ENCODE measurements at places on chromosomes 1 and 21.

DNA sequence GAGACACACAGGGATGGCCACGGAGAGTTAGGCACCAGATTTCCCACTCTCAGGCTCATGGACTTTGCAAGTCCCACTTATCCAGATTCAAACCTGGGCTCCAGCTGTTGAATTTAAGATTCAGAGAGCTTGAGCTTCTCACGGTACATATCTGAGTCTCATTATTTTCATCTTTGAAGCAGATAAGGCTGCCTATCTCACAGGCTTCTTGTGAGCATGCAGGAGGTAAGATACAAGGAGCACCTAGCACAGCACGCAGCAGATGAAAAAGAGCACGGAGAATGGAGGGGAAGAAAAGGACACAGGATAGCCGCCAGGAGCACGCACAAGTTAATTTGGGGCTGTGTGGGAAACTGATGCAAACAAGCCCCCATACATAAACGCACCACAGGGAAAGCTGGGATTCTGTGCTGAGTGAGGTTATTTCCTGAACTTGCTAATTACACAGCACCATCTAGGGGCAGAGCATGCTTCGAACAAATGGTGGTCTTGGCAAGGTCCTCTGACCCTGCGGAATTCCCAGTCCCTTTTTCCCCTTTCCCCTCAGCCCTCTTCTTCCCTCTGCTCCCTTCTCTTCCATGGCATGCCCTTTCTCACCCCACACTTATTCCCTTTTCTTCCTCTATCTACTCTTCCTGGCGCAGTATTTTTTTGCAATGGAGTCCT, 134.7 kb upstream of the VANGL1 start:
- H3K27me3 ChIP-seq, result no peaks in the 10 kb centered on the region
- H3K4me3 ChIP-seq, result no peak overlapping the region
- no peak overlapping the region for H3K27ac ChIP-seq

- DNase-seq, result no peak
- H3K27me3 ChIP-seq, result no peaks in the 10 kb centered on the region
- no peak overlapping the region for H3K4me3 ChIP-seq
Measured at GRCh38 chr1:148160343-148161052, 8.4 kb upstream of the NBPF11 start.

- peak overlapping the region; percentile 74 for H3K27ac ChIP-seq
- H3K4me1 ChIP-seq, result peaks cover 6% of the 10 kb centered on the region
- peak; percentile 85 for DNase-seq
- no peaks in the 10 kb centered on the region for H3K36me3 ChIP-seq
Measured at GRCh38 chr1:154999571-155000410, 2.8 kb upstream of the ZBTB7B start.

DNA sequence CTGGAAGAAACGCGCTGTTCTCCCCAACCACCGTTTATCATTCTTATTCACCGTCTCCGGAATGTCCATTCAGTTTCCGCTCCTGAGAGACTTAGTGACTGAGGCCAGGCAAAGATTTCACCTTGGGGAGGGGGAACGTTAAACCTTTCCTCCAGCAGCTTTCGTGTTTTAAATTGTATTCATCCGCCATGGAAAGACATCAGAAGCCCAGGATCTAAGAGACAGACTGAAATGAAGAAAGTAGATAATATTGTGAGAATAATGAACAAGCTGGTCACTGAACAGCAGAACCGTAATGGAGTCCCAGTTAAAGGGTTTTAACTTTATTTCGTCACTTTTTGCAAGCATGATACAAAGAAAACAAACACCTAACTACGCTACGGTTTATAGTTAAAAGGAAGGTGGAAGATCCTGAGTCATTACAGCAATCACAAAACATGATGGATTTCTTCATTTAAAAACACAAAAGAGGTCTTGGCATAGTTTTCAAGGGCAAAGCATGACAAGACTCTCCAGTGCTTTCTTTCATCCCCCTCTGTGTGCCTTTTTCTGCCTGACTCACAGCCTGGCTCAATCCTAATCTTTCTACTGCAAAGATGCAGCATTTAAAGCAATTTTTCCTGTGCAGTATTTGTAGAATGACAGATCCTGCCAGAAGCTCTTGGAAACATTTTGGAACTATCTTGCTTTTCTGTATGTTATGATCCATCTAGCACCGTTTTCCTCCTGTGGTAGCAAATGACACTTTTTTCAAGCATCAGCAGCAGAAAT, 722 bp upstream of the SLC19A2 start:
- peak; percentile 29 for DNase-seq
- H3K27ac ChIP-seq, result peak overlapping the region; percentile 85
- no peaks in the 10 kb centered on the region for H3K27me3 ChIP-seq
- H3K4me3 ChIP-seq, result peak overlapping the region; percentile 64
- peaks cover 2% of the 10 kb centered on the region for H3K4me1 ChIP-seq

DNA sequence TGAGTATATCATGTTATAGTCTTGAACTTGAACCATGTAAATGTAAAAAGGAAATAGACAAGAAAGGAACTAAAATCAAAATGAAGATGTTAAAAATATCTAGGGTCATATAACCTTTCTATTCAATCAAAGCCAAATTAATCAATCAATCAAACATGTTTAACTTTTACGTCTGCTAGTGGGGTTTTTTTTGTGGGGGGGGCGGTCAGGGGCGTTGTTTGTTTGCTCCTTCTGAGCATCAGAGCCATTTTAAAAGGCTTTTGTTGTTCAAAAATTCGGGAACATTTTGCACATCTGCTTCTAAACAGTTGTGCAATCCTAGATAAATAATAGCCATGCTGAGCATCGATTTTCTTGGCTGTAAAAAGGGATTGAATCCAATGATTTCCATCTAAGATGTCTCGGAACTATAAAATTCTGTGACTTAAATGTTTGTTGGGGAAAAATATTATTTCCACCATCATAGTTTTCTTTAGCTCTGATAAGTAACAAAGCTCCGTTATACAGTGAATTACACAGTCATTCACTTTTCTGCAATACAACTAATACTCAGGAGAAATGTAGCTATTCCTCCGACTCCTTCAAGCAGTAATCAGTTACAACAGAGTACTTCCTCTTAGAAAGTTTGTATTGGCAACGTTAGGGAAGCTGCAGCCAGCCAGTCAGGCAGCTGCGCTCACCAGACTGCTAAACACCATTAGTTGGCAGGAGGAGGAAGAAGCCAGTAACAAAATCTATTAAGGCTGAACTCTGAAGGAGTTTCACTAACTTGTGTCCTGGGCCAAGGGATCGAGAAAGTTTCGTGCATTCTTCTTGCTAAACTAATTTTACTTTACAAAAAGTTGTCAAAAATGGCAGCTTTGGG, 2.2 kb downstream of the SPATA6 start:
- no peaks in the 10 kb centered on the region for H3K36me3 ChIP-seq
- no peak overlapping the region for H3K4me3 ChIP-seq
- peaks cover 8% of the 10 kb centered on the region for H3K4me1 ChIP-seq
- peak; percentile 11 for DNase-seq
- H3K27me3 ChIP-seq, result no peaks in the 10 kb centered on the region

DNA sequence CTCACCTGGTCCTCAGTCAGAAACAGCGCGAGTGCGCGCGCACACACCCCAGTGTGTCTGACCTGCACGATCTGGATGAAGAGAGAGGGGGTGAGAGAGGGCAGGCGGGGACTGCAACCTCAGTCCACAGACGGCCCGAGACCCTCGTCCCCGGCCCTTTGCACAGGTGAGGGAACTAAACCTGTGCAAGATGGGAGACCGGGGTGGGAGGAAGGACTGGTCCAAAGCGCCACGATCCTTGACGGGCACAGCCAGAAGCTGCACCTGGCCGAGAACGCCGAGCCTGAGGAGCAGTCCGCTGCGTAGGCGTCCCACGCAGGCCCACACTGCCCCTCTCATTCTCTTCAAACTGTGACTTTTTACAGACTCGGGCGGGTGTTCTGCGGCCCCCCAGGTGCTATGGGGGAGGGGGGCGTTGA, 519 bp upstream of the IQCC start:
- no peaks in the 10 kb centered on the region for H3K36me3 ChIP-seq
- H3K4me3 ChIP-seq, result no peak overlapping the region
- H3K27me3 ChIP-seq, result no peaks in the 10 kb centered on the region
- peaks cover 8% of the 10 kb centered on the region for H3K4me1 ChIP-seq

DNA sequence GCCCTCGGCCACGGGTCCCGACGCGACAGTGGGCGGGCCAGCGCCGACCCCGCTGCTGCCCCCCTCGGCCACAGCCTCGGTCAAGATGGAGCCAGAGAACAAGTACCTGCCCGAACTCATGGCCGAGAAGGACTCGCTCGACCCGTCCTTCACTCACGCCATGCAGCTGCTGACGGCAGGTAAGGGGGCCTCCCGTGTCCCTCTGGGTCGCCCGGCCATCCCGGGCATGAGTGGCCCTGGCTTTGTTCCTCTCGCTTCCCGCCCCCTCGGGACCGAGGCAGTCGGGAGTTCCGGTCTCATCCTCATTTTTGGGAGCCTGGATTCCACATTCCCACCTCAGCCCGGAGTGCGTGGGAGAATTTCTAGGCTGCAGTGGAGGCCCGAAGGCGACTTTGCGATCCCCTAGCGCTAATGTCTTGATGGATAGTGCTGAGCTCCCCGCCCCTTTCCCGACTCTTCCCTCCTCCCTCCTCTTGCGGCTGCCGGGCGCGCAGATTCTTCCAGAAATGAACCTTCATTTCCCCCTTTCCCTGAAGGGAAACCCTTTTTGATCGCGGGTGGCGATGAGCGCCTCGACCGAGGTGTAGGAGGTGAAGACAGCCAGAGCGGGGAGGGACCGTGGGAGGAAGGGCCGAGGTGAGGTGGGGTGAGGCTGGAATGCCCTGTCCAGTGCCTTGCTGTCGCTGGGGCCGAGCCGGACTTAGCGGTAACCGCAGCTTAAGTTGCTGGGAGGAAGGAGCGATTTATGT, 705 bp downstream of the KHDRBS1 start:
- DNase-seq, result peak; percentile 51
- H3K4me1 ChIP-seq, result peaks cover 3% of the 10 kb centered on the region
- peak overlapping the region; percentile 96 for H3K27ac ChIP-seq
- H3K4me3 ChIP-seq, result peak overlapping the region; percentile 100

DNA sequence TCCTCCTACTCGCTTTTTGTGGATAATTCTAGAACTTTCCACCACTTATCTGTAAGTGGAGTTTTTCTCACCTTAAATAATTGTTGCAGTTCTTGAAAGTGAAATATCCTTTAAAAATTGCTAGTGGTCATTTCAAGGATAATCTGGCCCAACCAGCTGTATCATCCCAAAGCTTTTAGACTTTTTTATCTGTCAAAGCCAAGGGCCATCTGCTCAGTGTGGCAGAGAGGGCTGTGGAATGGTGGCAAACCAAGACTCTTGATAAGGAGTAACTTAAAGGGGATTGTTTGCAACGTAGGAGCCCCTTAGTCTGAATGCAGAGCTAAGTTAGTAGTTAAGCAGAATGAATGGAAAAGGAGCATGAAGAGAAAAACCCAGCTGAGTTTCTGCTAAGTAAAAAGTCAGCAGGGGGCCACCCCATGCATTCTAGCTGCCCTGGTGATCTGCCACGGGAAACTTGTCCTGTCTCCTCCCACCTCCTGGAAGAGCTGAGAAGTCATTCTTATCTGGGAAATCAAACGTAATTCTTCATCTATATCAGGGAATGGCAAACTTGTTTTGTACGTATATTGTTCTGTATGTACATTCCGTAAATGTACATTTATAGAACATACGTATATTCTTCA, 169.3 kb downstream of the PRDM2 start:
- no peaks in the 10 kb centered on the region for H3K4me1 ChIP-seq
- H3K27me3 ChIP-seq, result no peaks in the 10 kb centered on the region
- peak; percentile 3 for DNase-seq
- H3K27ac ChIP-seq, result no peak overlapping the region
- no peak overlapping the region for H3K4me3 ChIP-seq

DNA sequence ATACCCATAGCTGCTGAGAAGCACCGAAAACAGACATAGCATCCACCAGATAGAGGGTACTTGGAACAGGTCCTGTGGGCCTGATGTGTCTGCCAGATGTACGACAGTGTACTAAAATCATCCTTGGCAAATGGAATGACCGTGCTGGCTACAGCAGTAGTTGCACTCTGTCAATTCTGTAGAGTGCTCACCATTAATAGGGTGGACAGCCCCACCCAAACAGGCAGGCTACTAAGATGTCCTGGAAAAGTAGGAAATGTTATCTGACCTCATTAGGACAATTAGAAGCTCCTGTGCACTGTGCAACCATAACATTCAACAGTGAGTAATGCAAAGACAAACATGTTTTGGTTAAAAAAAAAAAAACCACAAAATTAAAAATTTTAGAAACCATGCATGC, 106.2 kb downstream of the PTPN14 start:
- no peak overlapping the region for H3K4me3 ChIP-seq
- H3K4me1 ChIP-seq, result peaks cover 21% of the 10 kb centered on the region
- no peaks in the 10 kb centered on the region for H3K36me3 ChIP-seq
- no peak for DNase-seq

- H3K36me3 ChIP-seq, result no peaks in the 10 kb centered on the region
- no peak overlapping the region for H3K27ac ChIP-seq
- DNase-seq, result no peak
- H3K4me3 ChIP-seq, result no peak overlapping the region
- H3K27me3 ChIP-seq, result no peaks in the 10 kb centered on the region
- H3K4me1 ChIP-seq, result no peaks in the 10 kb centered on the region
Measured at GRCh38 chr1:7329868-7330615, 441.1 kb upstream of the VAMP3 start.

DNA sequence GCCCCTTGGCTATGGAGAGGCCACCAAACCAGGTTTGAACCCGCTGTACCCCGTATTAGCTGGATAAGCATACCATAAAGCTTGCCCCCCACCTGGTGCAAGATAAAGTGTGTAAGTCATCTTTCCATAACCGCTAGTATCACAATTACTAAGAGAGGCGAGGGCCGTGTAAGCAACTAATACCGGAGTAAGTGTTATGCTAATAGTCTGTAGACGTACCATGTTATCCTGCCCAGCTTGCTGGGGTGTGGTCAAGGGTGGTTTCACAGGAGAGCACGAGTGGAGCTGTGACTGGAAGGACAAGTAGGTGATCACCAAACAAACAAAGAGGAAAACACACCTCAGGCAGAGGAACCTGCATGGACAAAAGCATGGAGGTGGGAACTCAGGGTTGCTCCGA, 3.6 kb upstream of the TNFRSF1B start:
- no peak overlapping the region for H3K27ac ChIP-seq
- DNase-seq, result no peak
- no peak overlapping the region for H3K4me3 ChIP-seq
- H3K27me3 ChIP-seq, result peaks cover 2% of the 10 kb centered on the region
- no peaks in the 10 kb centered on the region for H3K36me3 ChIP-seq

DNA sequence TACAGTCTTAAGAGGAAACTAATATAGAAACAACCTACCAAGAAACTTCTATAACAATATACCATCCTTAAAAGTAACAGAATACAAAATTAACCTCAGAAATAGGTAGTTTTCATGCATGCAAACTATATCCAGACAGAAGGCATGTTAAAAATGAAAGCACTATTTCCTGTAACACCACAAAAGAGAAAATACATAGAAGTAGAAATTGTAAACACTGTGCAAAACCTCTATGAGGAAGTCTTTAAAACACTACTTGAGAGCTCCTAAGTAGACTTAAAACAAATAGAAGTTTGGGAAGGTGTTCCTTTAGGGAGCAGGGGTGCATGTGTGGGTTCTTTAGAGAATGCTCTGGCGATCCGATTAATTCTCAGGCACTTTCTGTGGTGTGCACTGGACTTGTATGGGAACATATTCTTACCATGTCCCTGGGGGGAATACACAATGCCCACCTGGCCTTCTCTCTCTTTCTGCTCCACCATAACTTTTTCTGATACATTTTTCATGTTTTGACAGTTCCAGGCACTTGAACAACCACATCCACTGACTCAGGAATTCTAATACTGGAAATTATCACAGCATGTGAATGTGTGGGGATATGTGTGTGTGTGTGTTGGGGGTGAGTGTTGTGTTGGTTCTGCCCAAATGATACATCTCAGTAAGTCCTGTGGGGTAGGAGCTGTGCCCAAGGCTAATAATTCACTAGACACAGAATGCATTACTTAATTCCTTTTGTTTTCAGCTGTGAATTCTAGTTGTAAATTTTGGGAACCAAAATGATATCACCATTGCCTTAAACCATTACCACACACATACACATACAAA, 866.3 kb upstream of the B3GALT2 start:
- H3K4me1 ChIP-seq, result no peaks in the 10 kb centered on the region
- no peaks in the 10 kb centered on the region for H3K36me3 ChIP-seq
- no peak overlapping the region for H3K27ac ChIP-seq

Measured in mesendoderm (in vitro differentiated cells).